ENCODE measurements at places on chromosomes 1 and 21.

- DNase-seq, result no peak
Observed at GRCh38 chr21:35039595-35040289, 9.4 kb downstream of the RUNX1 start.

DNA sequence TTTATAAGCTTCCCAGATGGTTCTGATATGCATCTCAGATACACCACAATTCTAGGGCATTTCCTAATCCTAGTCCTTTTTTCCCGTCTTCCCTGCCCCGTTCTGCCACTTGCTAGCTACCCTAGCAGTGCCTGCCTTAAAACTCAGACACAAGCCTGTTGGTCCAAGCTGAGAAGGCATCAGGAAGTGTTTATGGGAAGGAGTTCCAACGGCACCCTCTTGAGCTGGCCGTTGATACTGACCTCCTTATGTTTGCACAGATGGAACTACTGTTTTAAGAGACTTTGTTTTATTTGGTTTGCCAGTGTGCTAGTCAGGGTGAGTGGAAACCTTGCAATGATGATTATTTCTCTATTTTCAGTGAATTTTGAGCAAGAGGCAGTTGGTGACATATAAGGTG lies 67.2 kb downstream of the UCK2 start:
- no peak for DNase-seq

- no peak for DNase-seq
Observed at GRCh38 chr1:245771511-245772281, 616.9 kb downstream of the KIF26B start.

GRCh38 chr1:231940116-231940515 lies 313.5 kb downstream of the DISC1 start:
- DNase-seq, result no peak

- DNase-seq, result no peak
Observed at GRCh38 chr1:231781892-231782291, 155.3 kb downstream of the DISC1 start.

- no peak for DNase-seq
Observed at GRCh38 chr1:230958370-230958769, 20.3 kb downstream of the TTC13 start.

DNA sequence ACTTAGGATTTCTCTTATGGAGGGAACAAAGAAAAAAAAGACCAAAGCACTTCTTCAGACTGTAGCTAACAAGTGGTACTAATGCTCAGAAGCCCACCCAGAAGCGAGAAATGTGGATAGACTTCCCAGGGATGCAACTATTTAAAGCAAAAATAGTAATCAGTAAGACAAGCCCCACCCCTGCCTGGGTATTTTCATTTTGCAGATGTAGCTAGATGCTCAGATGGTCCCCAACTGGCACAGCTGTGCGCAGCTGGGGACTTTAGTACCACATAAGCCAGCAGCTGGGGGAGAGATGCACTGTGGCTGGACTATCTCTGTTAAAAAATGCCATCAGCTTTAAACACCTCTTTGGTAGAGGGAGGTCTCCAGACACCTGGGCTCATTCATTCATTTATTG lies 77.8 kb upstream of the SPAG17 start:
- no peak for DNase-seq

- DNase-seq, result no peak
Observed at GRCh38 chr1:78121710-78122109, 75.9 kb downstream of the GIPC2 start.

GRCh38 chr1:47585141-47585902 lies 147.5 kb downstream of the FOXD2 start:
- no peak for DNase-seq

DNA sequence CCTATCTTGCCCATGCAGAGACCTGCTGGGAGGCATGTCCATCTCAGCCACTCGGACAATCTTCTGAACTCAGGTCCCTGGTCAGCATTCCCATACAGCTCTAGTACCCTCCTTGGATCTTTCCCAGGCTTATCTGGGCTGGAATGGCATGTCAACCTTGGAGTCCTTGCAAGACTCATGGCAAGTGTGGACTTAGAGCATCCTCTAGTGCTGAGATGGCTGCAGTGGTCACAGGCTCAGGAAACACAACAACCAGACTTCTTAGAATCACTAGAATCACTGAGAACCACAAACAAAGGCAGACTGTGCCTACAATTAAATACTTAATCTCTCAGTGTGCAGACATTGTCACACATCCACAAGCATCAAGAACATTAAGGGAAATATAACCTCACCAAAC lies 73.1 kb upstream of the TSHB start:
- DNase-seq, result no peak

DNA sequence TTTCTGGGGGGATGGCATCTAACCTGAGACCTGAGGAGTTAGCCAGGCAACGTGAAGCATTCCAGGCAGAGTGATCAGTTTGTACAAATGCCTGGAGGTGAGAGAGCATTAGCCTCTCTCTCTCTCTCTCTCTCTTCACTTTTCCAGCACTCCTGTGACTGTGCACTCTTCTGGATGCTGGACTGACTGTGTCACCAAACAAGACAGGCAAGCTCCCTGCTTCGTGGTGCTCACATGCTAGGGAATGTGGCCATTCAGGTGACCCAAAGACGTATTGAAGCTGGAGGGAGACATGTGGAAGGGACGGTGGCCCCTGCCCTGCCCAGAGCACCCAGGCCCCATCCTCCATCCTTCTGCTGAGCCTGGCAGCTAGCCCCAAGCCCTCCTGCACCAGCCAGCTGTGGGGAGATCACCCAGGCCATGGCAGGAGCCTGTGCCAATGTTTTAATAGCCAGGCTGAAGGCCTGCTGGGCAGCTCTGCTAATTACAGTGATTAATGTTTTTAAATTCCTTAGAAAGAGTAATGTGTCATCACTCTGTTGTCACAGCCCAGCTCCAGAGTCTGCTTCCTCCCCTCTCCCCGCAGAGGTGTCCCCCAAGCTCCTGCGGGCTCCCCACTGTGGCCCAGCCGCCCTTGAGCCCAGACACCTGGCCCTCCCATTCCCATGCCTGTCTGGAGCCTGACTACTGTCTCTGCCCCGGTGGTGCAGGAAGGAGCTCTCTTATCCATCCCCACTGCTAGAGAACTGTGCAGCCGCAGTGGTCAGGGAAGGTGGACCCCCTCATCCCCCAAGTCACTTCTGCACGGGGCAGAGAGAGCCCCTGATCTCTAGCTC lies 48.9 kb downstream of the UBIAD1 start:
- DNase-seq, result peak; percentile 48

- no peak for DNase-seq
Observed at GRCh38 chr1:40107290-40107959, 10.4 kb upstream of the PPT1 start.

- no peak for DNase-seq
Observed at GRCh38 chr1:203187689-203188264, 1.3 kb upstream of the CHI3L1 start.

GRCh38 chr1:3113047-3113740 lies 44.2 kb downstream of the PRDM16 start:
- DNase-seq, result no peak

DNA sequence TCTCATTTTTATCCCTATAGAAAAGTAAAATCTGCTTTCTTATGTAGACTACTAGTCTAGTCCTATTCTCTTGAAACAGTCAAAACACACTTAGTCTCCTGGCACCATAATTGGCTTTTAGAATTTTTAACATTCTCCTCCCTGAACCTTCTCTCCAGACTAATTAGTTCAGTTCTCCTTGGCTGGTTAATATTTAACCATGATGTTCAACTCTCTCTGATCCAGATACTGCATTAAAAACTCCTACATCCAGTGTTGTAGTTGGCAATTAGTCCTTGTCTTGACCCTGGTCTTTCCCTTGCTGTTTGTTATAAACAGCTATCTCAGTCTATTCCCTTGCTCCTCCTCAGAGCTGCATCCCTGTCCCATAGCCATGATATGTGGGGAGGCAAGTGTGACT lies 422.9 kb upstream of the BEND5 start:
- no peak for DNase-seq

GRCh38 chr1:79124756-79125155 lies 118.2 kb upstream of the ADGRL4 start:
- no peak for DNase-seq

- no peak for DNase-seq
Observed at GRCh38 chr1:175514387-175514953, 228.9 kb downstream of the TNR start.

DNA sequence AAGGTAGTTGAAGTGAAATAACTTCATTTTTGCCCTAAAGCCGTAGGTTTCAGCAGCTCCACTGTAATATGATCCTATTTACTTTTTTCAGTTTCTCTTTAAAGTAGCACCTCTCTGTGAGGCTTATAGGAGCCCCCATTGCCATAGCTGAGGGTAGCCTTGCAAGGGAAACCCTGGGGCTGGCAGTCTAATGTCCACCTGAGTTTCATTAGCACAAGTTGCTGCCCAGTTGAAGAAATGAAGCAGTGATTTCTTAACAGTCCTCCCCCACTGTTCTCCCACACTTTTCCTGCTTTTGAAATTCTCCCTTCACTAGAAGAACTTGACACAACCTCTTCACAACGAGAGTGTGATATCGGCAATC lies 1.5 kb downstream of the HMCN1 start:
- DNase-seq, result no peak

GRCh38 chr1:67133177-67133576 lies 1.6 kb downstream of the C1orf141 start:
- DNase-seq, result no peak

DNA sequence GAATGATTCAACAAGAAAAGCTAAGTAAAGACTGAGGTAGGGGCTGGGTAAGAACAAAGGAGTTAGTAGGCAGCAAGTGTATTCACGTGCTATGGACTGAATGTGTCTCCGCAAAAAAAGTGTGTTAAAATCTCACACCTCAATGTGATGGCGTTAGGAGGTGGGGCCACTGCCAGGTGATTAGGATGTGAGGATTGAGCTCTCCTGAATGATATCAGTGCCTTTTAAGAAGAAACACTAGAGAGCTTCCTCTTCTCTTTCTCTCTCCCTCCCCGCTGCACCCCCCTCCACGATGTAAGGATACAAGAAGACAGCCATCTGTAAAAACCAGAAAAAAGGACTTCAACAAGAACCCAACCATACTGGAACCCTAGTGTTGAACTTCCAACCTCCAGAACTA lies 396.1 kb upstream of the PLXNA2 start:
- DNase-seq, result no peak

GRCh38 chr1:169103480-169103893 lies 3.0 kb upstream of the ATP1B1 start:
- no peak for DNase-seq

GRCh38 chr1:51048021-51048420 lies 54.0 kb upstream of the C1orf185 start:
- DNase-seq, result no peak

DNA sequence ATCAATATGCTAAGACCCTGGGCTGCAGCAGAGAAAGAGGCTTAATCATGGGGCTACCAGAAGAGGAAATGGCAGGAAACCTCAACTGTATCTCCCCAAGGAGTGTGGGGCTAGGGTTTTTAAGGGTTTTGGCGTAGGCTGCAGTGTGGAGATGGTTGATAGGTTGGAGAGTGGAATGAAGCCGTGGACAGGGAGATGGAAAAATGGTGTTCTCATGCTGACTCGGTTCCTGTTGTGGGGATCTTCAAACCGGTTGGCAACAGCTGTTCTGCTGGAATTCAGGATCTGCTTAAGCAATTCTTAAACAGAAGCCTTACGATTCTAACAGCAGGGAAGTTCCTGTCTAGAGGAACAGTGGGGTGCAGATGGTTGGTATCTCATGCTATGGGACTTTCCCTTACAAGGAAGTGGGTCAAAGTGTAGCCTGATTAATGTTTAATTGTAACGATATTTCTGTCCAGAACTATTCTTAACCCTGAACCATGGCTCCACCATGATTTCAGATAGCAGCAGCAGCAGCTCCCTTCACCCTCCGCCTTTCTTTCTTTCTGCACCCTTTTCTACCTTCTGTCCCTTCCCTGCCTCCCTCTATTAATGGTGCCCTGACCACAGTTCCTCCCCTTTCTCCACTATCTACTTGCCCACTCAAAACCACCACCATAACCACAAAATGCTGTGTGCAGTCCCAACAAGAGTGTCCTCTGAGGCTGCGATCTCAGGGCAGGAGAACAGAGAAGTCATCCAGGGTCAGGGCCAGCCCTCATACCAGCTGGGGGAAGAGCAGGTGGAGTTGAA lies 30.8 kb downstream of the RSPH1 start:
- DNase-seq, result no peak

DNA sequence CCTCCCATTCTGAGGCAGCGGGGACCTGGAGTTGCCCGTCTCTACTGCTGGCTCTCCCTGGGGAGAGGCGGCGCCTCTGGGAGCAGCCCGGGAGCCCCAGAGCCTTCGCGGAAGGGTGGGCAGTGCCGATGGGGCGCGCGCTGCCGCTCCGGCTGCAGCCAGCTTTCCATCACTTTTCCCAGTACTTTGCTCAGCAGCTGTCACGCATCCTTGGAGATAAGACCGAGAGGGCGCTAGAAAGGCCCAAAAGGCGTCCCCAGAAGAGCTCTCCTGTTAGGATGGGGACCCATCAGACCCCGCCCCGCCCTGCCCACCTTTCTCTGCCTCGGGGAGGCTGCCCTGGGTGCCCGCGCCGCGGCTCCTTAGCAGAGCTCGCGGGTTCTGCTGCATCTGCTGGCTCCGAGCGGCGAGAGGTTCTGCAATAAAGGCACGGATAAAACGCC lies 534 bp downstream of the KCNH1 start:
- DNase-seq, result no peak

GRCh38 chr1:232507571-232507970 lies 122.4 kb downstream of the SIPA1L2 start:
- no peak for DNase-seq

DNA sequence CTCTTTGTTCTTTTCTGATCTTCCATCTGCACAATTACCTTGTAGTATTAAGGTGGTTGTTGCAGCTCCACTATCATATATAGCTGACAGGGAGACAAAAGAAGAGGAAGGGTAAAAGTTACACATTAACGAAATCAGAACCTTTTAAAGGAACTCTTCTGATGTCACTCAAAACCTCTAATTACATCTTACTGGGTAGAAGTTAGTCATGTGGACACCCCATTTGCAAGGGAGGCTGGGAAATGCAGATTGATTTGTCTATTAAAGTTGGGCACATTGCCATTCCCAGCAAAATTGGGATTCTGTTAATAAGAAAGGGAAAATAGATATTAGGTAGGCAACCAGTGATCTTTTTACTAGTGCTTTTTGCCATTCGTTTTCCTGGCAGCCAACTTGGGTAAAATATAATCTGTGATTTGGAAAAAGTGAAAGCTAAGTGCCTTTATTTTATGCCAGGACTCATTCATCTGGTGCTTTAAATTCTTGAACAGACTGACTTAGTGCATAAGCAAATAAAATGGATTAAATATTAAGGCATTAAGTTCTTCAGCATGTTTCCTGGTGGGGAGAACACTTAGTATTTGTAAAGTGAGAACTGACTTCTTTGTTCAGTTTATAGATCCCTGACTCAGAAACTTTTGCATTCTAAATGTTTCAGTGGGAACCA lies 71.3 kb downstream of the DNM3 start:
- DNase-seq, result no peak

Measured in NCI-H1417 treated with DMSO at 0.1 percent for 48 hours (cell line).